ENCODE measurements at places on chromosomes 5 and 9.

- DNase-seq, result no peak
These were observed 302.8 kb upstream of the RASA1 start for GRCh38 chr5:86964889-86965288.

DNA sequence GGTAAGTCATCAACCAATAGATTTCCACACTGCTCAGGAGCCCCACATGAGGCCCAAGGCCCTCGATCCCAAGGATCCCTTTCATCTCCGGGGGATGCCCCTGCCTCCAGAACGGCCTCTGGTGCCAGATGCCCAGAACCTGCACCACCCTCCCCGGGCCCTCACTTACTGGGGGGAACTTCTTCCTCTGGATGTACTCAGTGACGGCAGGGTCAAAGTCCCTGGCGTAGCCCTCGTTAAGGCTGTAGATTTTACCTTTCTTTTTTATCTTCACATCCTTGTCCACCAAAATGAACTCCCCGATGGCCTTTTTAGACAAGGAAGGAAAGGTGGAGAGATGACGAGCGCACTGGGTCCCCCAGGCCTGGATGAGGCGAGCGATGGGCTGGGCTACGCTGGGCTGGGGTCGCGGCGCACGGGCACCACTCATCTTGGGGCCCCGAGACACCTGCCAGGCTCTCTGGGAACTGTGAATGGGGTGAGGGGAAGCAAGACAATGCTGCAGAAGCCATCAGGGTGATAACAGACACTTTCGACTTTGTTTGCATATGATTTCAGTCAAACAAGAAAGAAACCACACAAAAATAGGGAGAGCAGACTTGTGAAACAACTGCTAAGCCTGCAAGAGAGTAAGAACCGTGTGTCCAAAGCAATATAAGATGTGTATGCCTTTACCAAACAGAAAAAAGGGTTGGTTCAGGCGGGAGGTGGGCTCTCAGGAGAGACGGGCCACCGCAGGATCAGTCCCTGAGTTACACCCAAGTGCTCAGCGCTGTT is 13.2 kb upstream of the FBP2 start:
- DNase-seq, result peak; percentile 65

DNA sequence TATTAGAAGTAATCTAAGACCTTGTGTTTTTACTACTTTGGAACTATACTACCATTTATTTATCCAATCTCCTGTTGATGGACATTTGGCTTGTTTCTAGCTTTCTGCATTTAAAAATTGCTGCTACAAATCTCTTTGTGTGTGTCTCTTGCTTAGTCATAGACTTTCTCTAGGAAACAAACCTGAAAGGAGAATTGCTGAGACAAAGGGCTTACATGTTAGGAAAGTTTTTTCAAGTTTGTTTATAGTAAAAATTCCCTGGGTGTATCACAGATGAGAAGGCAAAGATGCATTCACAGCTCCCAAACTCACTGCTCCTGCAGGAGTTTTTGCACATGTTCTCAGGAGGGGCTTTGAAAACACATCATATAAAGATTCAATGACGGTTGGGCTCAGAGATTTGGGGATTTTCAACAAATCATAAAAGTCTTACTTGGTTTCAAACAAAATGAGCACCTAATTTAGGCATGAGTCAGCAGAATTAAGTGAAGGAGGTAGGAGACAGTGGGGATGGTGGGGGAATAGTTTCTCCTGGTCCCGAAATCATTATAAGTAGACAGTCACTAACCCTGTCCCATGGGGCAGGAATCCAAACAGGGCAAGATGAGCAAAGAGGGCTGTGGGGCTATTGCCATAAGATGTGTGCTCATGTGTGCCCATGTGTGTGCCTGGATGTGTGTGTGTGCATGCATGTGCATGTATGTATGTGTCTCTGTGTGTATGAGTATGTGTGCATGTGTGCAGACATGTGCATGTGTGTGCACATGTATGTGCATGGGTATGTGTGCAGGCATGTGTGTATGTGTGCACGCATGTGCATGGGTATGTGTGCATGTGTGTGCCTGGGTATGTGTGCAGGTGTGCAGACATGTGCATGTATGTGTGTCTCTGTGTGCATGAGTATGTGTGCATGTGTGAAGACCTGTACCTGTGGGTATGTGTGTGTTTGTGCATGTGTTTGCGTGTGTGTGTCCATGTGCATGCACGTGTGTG is 43.4 kb upstream of the S1PR3 start:
- DNase-seq, result no peak

GRCh38 chr9:127741831-127742434 is 6.8 kb upstream of the TOR2A start:
- DNase-seq, result peak; percentile 87

DNA sequence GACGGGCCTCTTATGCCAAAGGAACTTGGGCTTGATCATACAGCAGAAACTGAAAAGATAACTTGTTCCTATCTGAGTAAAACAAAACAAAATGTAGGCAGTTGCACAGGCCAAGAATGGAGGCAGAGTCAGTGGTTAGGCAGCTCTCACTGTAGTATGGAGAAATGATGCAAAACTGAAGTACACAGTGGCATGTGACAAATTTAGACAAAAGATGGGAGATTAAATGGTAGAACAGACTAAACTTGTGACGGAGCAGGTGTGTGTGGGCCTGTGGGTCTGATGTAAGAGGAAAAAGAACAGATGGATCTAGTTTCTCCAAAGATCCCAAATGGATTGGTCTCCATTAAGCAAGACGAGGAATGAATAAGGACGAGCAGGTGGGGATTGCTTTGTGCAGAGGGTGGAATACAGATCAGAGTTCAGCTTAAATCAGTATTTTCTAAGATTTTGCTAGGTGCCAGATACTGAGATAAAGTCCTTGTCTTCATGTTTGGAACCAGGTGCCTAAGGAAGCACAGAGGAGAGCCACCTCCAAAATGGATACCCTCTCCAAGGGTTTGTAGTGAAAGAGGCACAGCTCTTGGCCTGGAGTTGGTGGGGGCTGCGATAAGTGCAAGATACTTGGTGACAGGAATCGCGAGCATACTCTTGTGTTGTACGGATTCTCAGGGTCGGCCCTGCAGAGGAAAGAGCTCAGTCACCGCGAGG is 722 bp upstream of the DCP2 start:
- DNase-seq, result no peak

Measured in suprapubic skin (tissue), 4 donors.